NCI-H446 (cell line): ENCODE measurements at places on chromosomes 6 and 20.

DNA sequence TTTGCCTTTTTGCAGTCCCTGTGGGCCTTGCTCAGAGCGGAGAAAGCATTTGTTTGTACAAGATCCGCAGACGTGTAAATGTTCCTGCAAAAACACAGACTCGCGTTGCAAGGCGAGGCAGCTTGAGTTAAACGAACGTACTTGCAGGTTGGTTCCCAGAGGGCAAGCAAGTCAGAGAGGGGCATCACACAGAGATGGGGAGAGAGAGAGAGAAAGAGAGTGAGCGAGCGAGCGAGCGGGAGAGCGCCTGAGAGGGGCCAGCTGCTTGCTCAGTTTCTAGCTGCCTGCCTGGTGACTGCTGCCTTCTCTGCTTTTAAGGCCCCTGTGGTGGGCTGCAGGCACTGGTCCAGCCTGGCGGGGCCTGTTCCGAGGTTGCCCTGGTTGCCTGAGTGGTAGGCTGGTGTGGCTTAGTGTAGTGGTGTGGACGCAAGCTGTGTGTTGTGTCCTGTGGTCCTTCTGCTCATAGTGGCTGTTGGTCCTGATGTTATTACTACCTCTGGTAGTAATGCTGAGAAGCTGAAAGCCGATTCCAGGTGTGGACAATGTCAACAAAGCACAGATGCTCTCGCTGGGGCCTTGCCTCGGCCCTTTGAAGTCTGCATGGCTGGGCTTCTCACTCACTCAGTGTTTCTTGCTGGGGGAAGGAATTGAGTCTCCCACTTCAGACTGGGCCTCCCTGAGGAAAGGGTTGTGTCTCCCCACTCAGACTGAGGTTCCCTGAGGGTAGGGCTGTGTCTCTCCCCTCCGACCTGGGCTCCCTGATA lies 12.1 kb downstream of the VEGFA start:
- DNase-seq = no peak

- DNase-seq = no peak
These were observed 268.0 kb upstream of the JARID2 start for GRCh38 chr6:14977747-14978382.

DNA sequence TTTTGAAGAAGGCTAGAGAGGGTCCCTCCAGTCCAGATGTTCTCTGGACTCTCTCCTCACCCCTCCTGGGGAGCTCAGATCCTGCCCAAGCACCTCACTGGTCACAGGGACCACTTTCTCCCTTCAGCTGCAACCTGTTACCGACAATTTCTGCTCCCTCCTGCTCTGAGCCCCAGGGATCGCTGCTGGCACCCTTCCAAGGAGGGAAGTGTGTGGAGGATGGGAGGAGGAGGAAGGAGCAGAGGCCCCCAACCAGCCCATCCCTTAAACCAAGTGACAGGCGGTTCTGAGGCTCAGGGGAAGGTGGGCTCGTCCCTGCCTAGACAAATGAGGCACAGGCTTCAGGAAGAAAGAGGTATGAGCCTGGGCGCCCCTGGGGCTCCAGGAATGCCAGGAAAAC lies 13.9 kb downstream of the PMEPA1 start:
- no peak for DNase-seq

DNA sequence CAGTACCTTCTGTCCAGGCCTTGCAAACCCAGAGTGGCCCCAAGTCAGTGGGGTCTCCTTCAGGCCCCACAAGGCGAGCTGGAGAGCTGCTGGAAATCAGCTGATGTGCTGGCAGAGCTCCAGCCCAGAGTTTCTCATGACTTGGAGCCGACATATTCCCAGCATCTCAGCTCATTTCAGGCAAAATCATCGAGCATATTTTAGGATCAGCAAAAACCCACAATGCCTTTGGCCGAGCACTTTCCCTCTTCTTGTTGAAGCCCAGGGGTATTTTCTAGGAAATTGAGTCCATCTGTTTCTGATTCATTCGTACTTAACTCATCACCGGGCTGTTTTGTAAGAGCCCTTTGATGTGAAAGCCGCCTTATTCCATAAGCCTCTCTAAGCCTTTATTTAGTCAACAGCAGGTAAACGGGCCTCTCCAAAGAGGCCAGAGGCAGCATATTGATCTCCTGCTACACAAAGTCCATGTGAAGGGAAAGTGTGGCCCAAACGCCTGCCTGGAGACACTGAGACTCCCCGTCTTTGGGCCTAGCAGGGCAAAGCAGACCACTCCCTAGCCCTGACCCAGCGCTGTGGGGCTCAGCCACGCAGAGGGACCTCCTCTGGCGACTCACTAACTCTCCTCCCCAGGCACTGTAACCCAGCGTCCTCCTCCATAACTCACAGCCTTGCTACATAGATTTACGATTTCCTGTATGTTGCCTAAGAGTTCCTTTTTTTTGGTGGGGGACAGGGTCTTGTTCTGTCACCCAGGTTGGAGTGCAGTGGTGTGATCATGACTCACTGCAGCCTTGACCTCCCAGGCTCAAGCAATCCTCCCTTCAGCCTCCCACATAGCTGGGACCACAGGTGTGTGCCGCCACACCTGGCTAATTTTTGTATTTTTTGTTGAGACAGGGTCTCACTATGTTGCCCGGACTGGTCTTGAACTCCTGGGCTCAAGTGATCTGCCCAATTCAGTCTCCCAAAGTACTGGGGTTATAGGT lies 12.1 kb upstream of the C20orf203 start:
- DNase-seq = no peak

DNA sequence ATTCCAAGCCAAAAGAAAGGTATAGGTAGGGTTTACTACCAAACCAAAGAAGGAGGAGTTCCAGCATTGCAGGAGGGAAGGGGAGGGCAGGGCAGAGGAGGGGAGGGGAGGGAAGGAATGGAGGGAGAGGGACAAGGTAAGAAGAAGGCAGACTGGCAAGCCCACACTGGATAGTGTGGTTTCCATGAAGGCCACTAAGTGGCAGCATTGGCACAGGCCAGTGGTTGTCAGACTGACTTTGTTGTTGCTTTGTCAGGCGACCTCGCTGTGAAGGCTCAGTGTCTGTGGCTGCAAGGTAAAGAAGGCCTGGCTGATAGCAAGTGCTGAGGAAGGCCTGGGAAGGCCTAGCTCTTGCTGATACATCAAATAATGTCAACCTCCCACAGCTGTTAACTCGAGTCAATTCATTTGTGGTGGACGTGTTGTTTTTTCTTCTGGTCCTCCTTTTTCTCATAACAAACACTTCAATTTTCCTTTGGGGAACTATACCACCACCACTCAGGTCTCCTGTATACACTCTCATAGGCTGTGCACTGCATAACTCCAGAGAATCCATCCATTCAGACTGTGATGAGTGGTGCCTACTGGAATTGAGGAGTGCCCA lies 7.7 kb upstream of the ZNF334 start:
- no peak for DNase-seq

DNA sequence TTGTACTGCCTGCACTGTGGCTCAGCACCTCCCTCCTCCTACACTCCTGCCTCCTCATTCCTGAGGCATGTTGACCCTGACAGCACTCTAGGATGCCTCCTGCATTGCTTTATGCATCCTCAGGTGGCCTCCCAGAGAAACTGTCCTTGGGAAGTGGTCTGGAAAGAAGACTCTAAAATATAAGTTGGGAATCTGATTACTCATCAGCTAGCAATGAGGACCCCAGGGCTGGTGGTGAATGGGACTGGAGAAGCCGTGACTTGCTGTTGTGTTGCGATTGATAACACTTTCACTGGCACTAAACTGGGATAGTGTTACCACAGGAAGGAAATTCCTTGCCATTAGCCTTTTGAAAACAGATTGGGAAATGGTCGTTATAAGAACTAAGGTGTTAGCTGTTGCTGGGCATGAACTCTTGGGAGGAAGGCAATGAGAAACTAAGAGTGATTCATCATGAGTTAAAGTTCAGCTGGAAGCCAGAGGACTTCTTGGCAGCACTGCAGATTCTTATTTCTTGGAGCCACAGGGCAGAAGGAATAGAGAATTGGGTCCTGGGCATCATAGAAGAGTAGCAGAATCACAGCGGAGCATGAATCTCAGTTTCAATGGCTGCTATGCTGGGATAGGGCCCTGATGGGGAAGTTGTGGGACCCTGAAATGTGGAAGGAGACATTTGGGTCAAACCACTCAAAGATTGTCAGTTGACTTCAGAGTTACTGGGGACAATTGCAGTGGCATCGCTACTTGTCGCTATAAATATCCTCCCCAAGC lies 10.1 kb upstream of the SIRPD start:
- no peak for DNase-seq

DNA sequence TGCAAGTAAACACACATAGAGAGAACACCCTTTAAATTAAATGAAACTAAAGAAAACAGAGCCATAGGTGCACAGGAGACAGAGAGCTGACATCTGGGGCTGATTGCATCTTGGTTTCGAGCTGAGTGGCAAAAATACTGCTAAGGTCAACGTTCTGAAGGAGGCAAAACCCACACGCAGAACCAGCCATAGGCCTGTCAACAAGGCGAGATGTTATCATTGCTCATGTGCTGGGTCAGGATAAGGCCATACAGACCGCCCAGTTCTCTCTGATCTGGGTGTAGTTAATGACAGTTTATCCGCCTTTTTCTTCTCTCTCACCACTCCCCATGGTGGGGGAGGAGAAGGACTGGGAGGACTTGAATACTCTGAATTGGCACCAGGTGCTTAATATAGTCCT lies 4.5 kb upstream of the FAM110A start:
- no peak for DNase-seq

DNA sequence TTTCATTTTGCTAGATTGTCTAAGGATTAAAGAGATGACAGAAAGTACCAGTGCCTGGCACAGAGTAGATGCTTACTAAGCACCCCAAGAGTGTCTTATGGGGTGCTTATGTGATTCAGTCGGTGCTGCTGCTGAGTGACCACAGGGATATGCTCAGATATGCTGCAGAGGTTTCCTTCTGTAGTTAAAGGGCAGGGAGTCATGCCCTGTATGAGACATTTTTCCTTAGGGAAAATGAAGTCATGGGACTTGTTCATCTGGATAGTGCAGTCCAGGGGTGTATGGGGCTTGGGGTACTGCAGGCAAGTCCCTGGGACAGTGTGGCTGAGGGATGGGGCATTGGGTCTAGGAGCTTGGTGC lies 25.1 kb downstream of the TOX2 start:
- no peak for DNase-seq

DNA sequence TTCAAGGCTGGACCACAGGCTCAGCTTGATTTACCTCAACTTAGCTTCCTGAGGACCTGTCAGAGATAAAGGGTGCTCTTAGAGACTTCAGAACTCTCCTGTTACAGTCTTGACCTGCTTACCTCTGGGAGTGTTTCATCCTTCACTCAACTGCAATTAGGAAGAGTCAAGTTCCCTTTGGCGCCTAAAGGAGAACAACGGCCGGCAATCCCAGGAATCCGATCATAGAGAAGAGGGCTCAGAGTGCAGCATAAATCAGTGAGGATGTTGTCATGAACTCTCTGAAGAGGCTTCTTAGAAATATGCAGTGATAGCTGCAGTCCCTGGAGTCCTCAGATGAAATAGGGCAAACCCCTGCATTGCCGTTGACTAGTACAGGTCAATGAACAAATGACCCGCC lies 36.4 kb downstream of the LYRM2 start:
- no peak for DNase-seq

DNA sequence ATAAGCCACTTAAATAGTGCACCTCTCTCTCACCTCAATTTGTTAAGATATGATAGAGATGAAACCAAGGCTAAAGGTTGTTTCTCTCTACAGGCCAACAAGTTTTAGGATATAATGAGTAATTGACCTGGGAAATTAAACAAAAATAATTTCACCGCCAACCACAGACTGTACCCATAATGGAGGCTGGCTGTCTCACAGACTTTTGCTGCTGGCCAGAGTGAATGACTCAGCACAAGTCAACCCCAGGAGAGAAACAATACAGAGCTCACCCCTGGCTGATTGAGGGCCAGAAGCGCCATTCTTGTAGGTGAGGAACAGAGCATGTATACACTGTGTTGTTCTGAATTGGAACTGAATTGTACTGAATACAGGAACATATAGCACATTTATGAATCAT lies 99.9 kb downstream of the CAP2 start:
- DNase-seq = no peak

DNA sequence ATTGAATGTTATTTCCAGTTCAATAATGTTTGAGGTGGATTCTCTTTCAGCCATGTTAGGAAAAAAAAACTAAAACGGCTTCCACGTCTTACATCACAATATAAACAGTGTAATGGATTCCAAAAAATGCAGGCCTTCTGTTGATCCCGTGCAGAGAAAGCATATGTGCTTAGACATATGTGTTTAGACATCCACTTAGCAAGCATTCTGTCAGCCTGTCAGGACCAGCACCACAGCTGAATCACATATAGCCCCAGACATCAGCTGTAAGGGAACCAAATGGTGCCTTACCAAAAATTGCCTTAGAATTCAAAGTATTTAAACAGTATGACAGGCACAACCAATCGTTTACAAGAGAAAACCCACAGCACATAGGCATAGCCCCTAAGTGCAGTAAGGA lies 304.9 kb downstream of the EYA4 start:
- no peak for DNase-seq

DNA sequence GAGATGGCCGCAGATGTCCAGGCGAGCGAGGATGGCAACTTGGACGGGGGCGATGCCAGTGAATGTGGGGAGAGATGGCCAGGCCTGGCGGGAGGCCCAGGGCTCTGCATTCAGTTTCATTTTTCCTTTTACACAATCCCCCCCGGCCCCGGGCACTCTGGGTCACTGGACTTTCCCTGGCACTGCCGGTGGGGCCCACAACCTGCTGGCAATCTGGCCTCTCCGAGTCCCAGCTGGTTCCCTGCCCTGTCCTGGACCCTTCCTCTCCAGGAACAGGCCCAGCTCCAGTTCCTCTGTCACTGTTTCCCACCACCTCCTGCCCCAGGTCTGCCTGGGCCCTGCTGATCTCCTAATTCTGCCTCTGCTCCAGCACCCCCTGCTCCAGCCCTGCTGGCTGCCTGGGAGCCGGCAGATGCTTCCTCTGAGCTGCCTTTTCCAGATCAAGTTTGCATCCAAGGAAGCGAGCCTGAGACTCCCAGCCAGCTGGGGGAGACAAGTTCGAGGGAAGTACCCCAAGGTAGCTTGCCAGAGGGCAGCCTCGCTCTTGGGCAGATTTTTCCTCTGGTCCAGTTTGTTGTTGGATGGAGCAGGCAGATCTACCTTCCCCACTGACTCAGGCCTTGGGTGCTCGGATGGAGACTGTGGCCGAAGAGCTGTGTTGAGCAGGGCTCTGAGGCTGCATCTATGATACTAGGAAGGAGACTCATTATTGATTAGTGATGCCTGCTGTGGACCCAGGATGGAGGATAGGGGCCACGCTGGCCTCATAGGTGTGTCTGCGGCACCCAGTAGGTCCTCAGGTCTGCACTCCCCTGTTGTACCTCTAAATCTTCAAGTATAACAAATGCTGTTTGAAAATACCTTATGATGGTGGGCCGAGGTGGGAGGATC lies 83.2 kb downstream of the CEBPB start:
- DNase-seq = no peak

GRCh38 chr6:159714404-159714803 lies 12.9 kb upstream of the WTAP start:
- no peak for DNase-seq

- DNase-seq = no peak
These were observed 11.4 kb downstream of the MRPL14 start for GRCh38 chr6:44115866-44116265.
